ELR (cell line): ENCODE measurements at places on chromosomes 13 and 19.

- no peak for DNase-seq
Measured at GRCh38 chr13:50912851-50913250, 3.3 kb downstream of the RNASEH2B start.

GRCh38 chr13:45132369-45133064 lies 12.2 kb downstream of the GTF2F2 start:
- no peak for DNase-seq

- peak; percentile 43 for DNase-seq
Measured at GRCh38 chr13:76741624-76742023, 144.6 kb downstream of the KCTD12 start.

GRCh38 chr19:17421942-17422341 lies 2.1 kb downstream of the MVB12A start:
- DNase-seq = no peak

GRCh38 chr19:31256593-31256960 lies 92.7 kb downstream of the TSHZ3 start:
- DNase-seq = no peak

DNA sequence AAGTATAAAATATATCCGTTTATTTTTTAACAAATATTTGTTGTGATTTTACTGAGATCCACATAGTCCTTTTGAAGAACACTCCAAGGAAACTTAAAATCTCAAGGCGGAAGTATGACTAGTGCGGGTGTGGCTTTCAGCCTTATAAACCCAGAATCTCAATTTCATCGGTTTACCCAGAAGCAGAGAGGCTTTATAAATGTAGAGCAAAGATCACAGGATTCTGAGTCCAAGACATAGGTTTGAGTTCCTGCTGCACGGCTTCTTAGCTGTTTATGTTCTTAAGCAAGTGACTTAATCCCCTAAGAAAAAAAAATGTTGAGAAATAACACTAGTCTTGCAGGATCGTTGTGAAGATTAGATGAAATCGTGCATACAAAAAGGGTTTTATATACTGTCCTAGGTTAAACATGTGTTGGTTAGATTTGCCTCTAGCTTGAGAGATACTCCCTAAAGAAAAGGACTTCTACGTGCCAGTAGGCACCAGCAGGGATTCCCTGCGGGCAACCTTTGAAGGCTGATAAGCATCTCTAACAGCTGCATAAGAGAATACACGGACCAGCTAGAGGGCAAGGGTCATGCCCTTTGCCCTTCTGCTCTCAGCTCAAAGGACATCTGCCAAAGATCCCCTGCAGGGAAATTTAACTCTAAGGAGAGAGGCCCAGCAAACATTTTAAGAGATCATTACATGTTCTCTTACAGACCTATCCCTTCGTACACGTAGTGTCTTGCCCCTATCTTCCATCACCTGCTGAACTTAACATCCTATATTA lies 130.4 kb upstream of the MIR17HG start:
- DNase-seq = no peak

DNA sequence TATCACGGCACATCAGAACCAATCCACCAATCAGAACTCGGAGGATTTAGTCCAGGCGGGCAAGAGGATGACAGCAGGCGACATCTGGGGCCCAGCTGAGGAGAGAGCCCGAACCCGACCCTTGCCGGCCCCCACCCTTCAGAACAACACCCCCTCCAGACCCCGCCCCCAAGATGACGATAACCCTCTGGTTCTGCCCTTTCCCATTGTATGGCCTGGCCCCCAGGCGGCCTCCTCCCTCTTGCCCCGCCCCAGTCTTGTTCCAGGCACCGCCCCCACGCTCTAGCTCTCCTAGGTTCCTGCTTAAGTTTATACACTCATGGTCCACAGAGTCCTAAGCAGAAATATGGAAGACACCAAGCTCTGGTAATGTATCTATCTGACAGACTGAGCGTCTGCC lies 2.8 kb upstream of the ZNF83 start:
- DNase-seq = peak; percentile 62

DNA sequence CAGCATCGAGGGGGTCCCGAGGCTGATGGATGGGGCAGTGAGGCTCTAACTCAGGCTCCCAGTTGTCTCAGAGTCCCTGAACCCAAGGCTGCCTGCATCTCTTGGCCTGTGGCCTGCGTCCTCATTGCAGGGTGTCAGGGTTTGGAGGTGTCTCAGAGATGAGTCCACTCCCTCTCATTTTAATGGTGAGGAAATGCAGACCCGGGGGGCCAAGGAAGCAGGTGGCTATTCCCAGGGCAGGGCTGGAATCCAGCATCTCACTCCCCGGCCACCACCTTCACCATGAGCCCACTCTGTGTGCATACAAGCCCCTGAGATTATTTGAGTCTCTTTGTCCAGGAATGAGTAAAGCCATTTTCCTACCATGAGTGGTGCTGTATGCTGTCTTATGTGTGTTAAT lies 21.4 kb downstream of the TEX29 start:
- DNase-seq = no peak

- no peak for DNase-seq
Measured at GRCh38 chr19:55005684-55006488, 32.2 kb downstream of the GP6 start.

DNA sequence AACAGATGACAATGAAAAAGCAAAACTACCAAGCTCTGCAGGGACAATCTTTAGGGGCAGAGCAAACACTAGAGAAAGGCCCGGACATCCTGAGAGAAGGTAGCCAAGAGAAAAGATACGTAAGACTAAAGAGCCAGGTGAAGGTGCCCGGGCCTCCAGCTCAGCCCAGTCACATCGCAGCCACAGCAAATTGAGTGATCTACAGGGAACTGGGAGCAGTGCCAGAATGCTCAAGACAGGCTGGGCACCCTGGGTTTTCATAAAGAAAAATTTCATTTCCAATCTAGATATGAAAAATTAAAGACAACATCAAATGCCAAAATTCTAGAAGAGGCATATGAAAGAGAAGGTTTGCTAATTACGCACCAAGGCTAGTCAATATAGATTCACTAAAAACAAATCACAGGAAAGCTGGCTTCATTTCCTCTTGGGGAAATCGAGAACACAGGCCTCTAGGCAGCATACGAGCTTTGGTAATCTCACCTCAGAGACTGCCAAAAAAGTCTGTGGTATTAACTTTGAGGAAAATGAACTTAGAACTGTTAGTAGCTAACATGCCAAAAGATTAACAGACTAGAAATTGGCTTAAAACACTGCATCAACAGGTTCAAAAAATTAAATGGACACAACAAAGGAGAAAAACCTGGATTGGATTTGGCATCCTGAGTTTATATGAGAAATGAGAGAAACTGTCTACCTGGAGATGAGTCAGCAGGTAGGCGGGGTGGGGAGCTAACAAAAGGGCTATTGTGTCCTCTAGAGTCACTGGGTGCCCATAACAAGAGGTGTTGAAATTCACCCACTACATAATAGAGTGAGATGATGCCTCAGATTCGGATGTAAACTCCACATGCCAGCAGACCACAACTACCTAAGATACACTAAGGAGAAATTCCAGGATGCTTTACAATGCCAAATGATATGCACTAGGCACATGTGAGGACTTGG lies 6.6 kb downstream of the ANKRD10 start:
- DNase-seq = peak; percentile 85

DNA sequence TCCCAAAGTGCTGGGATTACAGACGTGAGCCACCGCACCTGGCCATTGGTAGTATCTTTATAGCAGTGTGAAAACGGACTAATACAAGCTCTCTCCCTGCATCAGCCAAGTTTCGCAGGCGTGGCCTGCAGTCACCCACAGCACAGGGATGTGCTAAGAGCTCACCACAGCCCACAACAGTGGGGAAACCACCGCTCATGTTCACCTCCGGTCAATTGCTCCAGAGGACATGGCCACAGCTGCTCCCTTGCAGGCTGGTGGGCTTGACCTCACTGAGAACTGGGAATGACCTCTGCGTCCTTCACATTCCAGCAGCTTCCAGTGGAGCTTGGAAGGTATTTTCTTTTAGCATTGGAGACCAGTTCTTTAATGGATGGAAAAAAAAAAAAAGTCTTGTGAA lies 156.4 kb downstream of the KCTD15 start:
- no peak for DNase-seq

GRCh38 chr19:50551715-50552187 lies 16.5 kb downstream of the LRRC4B start:
- no peak for DNase-seq

GRCh38 chr19:23587546-23587945 lies 99.5 kb downstream of the ZNF675 start:
- DNase-seq = peak; percentile 35

GRCh38 chr13:90866006-90866405 lies 481.5 kb upstream of the MIR17HG start:
- DNase-seq = no peak

GRCh38 chr19:6172074-6172863 lies 36.8 kb downstream of the ACSBG2 start:
- DNase-seq = no peak

DNA sequence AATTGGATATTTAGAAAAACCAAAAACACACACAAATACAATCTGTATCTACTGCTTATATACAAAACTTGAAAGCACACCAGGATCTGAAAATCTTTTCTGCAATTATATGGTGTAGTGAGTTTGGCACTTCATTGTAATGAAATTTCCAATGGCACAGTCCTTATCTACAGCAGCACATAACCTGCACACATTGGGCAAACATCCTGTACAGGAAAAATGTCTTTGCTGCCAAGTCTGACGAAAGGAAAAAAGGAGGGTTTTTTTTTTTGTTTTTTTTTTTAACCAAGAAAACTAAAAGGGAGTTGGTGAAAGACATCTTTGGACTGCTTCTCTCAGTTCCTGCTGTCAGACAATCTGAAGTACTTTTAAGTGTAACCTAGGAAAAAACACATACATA lies 107.8 kb downstream of the FOXO1 start:
- DNase-seq = no peak

- DNase-seq = no peak
Measured at GRCh38 chr13:87676254-87677042, 5.3 kb downstream of the SLITRK5 start.

- DNase-seq = peak; percentile 50
Measured at GRCh38 chr13:95573221-95573620, 20.7 kb downstream of the CLDN10 start.
